ENCODE measurements at places on chromosomes 2 and 18.

- no peak for DNase-seq
Observed at GRCh38 chr2:47534179-47534919, 131.4 kb downstream of the MSH2 start.

GRCh38 chr2:239576784-239577685 is 176.2 kb upstream of the HDAC4 start:
- DNase-seq: no peak

DNA sequence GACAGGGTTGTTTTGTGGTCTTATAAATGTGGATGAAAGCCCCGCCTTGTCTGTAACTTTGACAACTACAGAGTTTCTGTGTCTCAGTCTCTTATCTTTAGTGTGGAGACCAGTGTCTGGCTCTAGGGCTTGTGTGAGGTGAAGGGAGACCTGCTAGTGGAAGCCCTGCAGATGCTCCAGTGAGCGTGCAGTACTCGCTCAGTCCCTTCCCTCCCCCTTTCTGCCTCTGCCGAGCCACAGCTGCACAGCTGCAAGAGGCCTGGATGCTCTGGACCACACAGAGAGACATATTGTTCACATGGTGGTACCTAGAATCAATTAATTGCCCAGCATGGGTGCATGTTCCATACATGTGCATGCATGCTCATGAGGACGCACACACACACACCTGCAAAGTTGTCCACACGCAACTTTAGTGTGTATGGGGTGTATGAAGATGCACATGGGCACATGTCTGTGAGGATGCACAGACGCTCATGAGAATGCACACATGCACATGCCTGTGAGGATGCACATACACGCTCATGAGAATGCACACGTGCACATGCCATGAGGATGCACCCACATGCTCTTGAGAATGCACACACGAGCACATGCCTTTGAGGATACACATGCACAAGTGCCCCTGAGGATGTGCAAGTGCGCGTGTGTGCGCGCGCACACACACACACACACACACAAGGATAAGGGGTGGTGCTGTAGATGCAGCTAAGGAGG is 282.1 kb upstream of the HS6ST1 start:
- no peak for DNase-seq

DNA sequence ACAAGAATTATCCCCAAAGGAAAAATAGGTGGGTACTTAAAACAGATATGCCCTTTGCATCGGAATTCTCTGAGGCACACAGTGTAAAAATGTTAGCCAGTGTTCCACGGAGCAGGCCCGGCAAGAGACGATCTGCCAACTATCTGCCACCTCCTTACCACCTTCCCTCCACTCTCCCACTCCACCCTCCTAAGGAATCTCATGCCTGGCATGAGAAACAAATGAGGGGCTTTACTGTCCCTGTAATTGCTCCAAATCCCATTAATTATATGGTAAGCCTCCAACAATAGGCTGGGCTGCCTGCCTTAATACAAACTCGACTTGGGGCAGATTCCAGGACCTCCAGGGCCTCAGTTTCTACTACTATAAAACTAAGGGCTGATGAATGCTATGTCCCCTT is 102.3 kb downstream of the ZBTB7C start:
- DNase-seq: no peak

GRCh38 chr2:183375821-183376220 is 251.6 kb downstream of the NUP35 start:
- DNase-seq: no peak

DNA sequence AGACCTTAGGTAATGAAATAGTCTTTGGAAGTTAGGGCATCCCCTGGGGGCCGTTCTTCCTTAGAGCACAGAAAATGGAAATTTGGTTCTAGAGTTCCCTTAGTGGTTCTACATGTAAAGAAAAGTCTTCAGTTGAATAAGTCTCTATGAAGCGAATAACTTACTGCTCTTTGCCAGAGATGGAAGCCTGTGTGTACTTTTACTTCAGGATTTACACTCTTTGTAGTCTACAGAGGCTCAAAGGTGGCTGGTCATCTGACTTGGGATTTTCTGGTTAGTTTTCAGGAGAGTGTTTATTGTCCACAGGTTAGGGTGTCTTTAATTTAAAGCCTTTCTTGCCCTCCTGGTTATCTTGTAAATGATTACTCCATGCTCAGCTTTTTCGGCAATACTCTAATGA is 210.6 kb downstream of the ZNF521 start:
- DNase-seq: no peak

GRCh38 chr2:227706859-227707258 is 11.0 kb downstream of the SLC19A3 start:
- no peak for DNase-seq

- no peak for DNase-seq
Observed at GRCh38 chr2:161243312-161243711, 64.9 kb upstream of the PSMD14 start.

DNA sequence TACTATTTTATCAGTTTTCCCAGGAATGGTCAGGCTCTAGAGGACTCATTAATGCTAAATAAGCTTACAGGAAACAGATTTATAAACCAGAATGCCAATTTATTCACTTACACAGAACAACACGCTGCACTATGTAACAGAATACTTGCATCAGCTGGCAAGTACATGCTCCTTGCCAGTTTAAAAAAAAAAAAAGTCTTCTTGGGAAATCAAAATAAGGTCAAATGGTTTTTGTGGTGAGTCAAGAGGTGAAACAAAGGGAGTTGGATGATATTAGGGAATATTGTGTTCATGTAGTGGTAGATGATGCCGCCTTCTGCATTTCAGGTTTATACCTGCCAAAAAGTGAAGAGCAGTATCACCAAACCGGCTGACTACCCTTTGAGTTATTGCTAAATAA is 1322.1 kb upstream of the ZEB2 start:
- no peak for DNase-seq

GRCh38 chr2:131493199-131493968 is 1.2 kb upstream of the MZT2A start:
- DNase-seq: no peak

DNA sequence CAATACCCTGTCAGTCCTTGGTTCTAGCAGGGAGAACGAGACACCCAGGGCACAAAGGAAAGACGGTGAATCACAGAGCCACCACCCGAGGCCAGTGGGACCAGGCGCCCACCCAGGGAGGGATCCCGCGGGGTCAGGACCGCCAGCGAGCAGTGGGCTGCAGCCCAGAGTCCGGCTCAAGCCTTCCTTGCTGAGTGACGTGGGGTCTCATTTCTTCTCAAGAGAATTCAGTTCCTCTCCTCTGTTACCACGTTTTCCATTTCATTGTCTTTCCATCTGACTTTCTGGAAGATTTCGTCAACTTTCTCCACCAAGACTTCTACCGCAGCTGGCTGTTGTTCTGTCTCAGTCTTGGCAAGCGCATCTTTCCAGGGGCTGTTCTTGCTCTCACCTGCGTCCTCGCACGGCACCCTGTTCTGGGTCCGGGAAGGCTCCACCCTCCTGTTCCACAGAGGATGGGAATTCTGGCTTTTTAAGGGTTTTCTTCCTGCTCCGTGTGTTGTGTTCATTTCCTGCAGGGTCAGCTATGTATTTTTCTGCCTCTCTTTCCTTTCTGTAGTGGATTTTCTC is 248.6 kb downstream of the NDUFA10 start:
- DNase-seq: no peak

DNA sequence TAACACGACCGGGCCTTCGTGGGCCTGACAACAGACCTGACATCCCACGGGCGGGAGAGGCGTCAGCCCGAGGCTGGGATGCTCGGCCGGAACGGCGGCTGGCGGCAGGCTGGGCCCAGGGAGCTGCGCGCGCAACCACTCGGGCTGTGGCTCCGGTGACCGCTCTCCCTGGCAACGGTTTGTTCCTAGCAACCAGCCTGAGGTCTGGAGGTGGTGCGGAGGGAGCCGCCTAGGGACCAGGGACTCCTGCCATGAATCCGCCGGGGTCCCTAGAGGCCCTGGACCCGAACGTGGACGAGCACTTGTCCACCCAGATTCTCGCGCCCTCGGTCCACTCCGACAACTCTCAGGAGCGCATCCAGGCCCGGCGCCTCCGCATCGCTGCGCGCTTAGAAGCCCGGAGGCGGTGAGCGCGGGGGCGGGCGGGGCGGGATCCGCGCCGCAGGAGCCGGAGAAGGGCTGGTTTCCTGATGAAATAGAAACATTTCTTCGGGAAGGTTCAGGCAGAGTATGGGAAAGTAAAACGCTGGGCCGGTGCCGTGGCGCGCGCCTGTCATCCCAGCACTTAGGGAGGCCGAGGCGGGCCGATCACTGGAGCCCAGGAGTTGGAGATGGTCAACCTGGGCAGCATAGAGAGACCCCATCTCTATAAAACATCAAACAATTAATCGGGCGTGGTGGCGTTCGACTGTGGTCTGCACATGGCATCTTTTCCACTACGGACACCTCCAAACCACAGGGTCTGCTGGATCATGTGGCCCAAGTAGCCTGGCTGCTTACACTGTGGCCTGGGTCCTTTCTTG is at the start of gene DRC1:
DRC1 (plus strand) TSS at position 182 of the 803 bp plus-strand sequence; CDS start at position 252, 70 bp downstream.
- peak; percentile 28 for DNase-seq

GRCh38 chr18:7333025-7333562 is 102.2 kb downstream of the LRRC30 start:
- no peak for DNase-seq

- DNase-seq: no peak
Observed at GRCh38 chr2:26685989-26686839, 6.3 kb upstream of the KCNK3 start.

GRCh38 chr2:142724713-142725349 is 152.6 kb upstream of the KYNU start:
- no peak for DNase-seq

DNA sequence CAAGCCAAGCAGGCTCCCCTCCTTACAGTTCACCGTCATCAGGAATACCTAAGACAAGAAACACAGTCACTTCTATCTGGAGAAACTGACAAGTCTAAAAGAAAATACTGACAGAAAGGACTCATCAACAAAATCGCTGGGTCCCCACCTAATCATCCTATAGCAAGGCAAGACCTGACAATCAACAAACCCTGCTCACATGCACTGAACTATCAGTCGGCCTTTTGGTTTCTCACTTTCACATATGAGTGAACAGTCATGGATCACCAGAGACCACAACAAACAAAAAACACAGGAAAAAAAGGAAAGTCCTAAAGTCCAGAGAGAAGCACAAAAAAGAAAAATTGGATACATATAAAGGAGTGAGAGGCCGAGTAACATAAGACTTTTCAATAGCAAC is 70.4 kb downstream of the SEMA4F start:
- DNase-seq: no peak

GRCh38 chr2:96161898-96162297 is 16.7 kb upstream of the DUSP2 start:
- peak; percentile 50 for DNase-seq

DNA sequence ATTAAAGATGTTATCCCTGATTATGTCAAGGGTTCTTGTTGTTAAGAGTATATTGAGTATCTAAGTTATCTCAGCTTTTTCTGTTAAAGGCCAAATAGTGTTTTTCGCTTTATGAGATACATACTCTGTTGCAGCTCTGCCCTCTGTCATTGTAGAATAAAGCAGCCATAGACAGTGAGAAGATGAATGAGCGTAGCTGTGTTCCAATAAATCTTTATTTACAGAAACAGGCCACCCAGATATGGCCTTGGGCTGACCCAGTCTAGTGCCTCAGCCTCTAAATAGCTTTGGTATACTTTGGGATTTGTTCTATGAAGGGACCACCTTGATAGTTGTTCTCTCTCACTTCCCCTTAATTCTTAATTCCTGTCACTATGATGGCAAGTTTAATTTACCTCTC is 72.8 kb upstream of the EML6 start:
- DNase-seq: no peak

GRCh38 chr2:188456114-188456909 is 164.6 kb downstream of the GULP1 start:
- no peak for DNase-seq

GRCh38 chr2:28348149-28348567 is 44.5 kb upstream of the FOSL2 start:
- peak; percentile 83 for DNase-seq

DNA sequence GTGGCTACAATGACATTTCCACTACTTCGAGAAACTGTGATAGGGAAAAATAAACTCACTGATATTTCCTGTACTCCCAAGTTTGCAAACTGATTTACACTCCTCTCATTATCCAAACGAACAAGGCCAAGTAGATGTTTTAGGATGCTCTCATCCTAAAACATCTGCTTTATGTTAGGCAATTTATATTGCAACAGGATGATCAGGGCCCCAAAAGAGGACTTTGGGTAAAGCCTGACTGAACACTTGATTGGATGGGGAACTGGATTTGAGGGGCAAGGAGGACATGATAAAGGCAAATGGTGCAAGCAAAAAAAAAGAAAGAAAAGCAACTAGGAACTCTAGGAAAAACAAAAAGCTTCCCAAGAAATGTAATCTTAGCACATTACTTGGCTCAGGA is 2.1 kb upstream of the HES6 start:
- DNase-seq: no peak

DNA sequence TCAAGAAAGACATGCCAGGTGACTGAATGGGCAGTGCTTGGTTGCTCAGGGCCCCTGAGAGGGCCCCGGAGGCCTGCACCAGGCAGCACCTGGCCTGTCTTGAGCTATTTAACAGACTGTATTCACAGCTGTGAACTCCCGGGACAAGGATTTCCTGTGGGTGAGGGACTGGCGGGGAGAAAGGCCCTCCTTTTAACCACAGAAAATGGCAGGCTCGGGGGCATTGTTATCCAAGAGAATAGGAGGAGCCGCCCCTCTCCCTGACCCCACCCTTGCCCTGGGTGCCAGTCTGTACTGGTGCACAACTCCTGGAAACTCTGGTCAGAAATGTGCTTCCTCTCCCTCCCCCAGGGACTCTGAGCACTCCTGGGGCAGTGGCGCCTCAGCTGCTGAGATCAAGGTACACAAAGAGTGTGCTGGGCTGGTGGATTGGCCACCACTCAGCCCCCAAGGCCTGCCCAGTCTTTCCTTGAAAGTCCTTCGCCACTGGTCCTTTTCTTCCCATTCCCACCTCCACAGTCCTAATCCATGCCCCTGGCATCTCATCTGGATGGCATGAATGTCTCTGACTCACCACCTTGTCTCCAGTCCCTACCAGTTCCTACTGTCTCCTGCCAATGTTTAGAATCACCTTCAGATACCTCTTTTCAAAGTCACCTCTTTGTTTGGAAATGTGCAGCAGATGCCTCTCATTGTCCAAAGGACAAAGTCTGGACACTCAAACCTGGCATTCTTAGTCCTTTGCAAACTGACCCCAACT is 19.6 kb upstream of the EPAS1 start:
- DNase-seq: no peak

GRCh38 chr18:58438161-58438957 is 190.5 kb downstream of the ALPK2 start:
- DNase-seq: peak; percentile 10

GRCh38 chr2:207854484-207855440 is 85.1 kb upstream of the FZD5 start:
- no peak for DNase-seq

DNA sequence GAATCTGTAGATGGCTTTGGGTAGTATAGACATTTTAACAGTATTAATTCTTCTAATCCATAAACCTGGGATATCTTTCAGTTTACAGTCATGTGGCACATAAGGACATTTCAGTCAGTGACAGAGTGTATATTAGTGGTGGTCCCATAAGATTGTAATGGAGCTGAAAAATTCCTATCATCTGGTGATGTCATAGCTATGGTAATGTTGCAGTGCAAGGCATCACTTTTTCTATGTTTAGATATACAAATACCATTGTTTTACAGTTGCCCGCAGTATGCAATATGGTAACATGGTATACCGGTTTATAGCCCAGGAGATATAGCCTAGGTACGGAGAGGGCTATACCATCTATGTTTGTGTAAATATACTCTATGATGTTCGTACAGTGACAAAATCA is 9.7 kb downstream of the CCDC150 start:
- DNase-seq: no peak

GRCh38 chr2:20196053-20196656 is 28.8 kb downstream of the SDC1 start:
- no peak for DNase-seq
